ENCODE measurements at places on chromosomes 6 and 20. TPM values are rescaled to one million over a fixed set of nuclear protein-coding genes. Genes with fewer than 3 reads are reported as not detected.

Gene MYL9
- 235 TPM for total RNA-seq

Gene CDH4
- total RNA-seq, result not detected

Gene CRISP2
- total RNA-seq, result not detected

Gene ATP9A
- total RNA-seq, result 41.2 TPM

Gene SPTLC3
- 3.8 TPM for total RNA-seq

Gene ACTL10
- 1.9 TPM for total RNA-seq

Measured in uterus (tissue), 4 donors.